ENCODE measurements at places on chromosomes 4 and X.
A peak's percentile ranks its signal among the peaks of the same experiment; 100 is the strongest.

DNA sequence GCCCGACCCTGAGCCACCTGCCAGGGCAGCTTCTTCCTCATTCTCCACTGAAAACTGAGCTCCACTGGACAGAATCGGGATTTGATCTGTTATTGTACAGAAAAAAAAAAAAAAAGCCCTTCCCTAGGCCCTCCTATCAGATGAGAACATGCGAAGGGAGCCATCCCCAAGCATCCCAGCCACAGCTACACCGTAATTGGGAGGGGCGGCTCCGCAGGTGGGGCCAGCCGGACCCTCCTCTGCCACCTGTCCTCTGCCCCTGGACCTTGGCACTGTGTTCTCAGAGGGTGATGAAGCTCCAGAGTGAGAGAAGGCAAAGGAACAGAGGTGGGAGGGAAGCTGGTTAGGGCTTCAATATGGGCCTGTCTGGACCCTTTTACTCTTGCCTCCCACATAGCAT is 240.0 kb upstream of the PSAPL1 start:
- DNase-seq = no peak

DNA sequence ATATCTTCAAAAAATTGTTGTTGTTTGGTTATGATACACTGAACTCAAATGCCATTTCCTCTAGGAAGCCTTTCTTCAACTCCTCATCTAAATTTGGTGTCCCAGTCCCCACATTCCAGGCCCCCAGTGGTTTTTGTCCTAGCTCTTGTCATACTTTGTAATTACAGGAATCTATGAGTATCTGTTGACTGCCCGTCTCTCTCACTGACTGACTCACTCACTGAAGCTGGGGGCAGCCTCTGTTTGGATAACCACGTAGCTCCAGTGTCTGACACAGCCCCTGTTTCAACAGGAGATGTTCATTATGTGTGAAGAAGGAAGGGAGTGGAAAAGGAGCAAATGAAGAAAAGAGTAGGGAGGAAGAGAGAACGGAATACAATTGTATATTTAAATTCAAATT is 284.1 kb upstream of the TENM3 start:
- DNase-seq = no peak

- peak; percentile 24 for DNase-seq
Observed at GRCh38 chrX:150897421-150898320, 797 bp downstream of the CD99L2 start.

DNA sequence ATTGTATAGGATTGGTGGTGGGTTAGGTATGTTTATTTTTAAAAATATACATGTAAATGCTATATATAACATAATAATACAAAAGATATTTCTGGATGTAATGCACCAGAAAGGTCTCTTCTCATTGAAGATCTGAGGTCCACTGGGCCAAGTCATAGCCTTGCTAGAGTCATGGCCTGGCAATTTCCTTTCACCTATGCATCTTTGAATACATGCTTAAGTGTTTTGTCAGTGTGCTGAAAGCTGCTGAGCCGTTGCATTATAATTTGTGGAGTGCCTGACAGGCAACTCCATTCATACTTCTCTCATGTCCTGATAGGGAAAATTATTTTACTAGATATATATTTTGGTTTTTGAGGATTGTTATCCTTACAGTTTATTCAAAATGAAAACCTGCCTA is 410.2 kb upstream of the CT83 start:
- no peak for DNase-seq

GRCh38 chrX:1883772-1884171 is 268.9 kb downstream of the ASMT start:
- no peak for DNase-seq

- DNase-seq = no peak
Observed at GRCh38 chr4:20839957-20840356, 139.7 kb downstream of the PACRGL start.

GRCh38 chrX:20011608-20012007 is 20.7 kb upstream of the BCLAF3 start:
- no peak for DNase-seq

- no peak for DNase-seq
Observed at GRCh38 chrX:110228453-110228852, 89.4 kb downstream of the AMMECR1 start.

GRCh38 chr4:73866246-73866645 is 2.9 kb upstream of the CXCL1 start:
- DNase-seq = no peak

DNA sequence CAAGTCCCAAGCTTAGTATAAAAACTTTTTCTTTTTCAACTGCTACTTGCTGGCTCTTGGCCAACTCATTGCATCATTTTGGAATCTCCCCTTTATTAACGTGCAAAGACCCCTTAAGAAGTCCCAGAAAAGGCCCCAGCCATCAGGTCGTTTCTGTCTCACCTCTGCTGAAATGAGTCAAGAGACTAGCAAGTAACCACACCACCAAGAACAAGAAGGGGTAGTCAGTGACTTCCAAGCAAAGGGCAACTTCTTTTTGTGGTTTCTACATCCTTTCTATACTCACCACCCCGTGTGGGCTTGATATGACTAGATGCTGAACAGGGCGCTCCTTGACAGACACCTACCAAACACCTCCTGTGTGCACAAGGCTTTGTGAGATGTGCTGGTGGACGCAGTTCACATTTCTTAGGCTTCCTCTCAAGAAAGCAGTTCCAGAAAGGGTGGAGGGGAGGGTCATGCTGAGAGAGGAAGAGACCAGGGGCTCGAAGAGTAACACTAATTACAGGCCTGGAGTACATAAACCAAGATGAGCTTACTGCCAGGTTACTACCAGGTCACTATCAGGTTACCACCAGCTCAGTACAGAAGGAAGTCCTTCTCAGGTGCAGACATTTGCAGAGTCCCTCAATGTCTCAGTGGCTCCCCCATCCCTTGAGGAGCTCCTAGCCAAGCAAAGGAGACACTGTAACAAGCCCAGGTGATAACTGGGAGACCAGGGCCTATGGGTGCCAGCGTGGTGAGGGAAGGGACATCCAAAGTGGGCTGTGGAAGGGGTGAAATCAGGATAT is 19.3 kb downstream of the JAKMIP1 start:
- peak; percentile 77 for DNase-seq

DNA sequence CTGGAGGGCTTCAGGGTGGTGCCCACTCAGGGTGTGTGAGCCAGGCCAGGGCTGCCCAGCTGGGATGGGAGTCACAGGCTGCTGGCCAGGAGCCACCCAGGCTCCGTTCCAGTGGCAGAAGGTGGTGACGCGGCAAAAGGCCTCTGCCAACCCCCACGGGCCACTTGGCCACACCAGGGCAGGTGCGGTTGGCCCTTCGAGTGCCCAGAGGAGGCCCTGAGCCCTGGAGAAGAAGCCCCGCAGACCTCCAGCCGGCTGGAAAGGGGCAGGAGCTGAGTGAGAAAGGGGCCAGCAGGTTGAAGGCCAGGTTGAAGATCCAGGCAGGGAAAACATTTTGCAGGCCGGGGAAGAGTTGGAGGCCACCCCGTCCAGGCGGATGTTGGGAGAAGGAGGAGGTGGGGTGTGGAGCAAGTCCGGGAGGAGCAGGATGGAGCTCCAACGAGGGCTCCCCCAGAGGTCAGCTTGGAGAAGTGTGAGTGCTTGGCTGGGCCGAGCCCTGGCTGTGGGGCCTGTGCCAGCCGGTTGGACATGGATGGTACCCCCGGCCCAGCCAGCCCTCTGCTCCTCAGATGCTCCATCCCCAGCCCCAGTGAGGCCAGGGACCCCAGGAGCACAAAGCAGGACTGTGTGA is 2.8 kb upstream of the CPLX1 start:
- no peak for DNase-seq

GRCh38 chrX:129585691-129586090 is 45.6 kb downstream of the OCRL start:
- DNase-seq = no peak

DNA sequence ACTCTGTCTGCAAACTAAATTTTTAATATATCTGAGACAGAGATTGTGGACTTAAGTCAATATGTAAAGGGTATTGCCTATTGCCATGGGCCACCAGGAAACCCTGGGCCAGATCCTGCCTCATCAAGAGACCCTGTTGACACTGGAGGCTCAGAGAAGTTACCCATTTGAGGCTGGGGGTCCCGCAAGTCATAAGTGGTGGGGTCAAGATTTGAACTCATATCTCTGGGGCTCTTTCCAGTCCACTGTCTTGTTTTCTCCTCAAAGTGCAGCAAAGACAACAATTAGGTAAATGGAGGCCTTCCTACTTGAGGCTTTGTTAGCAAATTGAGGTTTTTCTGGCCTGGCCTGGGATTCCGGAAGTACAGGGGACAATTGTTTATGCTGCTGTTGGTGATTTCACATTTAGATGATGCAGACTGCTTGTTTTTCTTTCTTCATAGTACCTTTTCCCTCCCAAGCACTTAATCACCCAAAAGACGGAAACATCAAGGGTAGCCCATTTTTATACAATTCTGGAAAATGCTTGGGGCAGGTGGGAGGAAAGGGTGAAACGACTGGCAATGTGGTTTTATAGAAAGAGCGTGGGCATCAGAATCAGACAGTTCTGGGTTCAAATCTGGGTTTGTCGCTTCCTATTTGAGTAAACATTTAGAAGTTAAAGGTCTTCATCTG is 160.0 kb downstream of the SMIM20 start:
- DNase-seq = no peak

DNA sequence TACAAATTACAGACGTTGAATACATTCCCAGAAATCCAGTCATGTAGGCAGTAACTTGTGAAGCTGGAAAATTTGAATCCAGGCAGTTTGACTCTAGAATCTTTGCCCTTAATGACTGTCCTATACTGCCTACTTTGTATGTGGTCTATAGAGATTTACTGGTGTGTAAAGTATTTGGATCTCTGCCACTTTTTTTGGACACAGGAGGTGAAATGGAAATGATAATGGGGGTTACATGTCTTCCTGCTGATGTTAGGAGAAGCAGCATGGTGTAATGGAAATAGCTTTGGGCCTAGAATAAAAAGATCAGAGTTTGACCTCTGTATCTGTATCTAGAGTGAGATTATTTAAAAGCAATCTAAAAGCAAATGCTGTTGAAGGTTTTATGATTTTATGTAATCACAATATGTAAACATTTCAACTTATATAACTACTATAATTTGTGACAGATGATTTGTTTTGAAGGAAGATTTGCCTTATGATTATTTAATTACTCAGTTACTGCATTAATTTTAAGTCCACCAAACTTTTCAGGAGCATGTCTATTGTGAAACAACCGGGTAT is 3.3 kb downstream of the COL4A5 start:
- no peak for DNase-seq

GRCh38 chrX:32137525-32137924 is 1065.7 kb upstream of the FTHL17 start:
- DNase-seq = no peak

- DNase-seq = no peak
Observed at GRCh38 chrX:10062352-10062751, 94.4 kb upstream of the CLCN4 start.

GRCh38 chr4:38785901-38786402 is 3.2 kb upstream of the TLR10 start:
- no peak for DNase-seq

- DNase-seq = no peak
Observed at GRCh38 chr4:110632506-110633357, 9.9 kb upstream of the PITX2 start.

DNA sequence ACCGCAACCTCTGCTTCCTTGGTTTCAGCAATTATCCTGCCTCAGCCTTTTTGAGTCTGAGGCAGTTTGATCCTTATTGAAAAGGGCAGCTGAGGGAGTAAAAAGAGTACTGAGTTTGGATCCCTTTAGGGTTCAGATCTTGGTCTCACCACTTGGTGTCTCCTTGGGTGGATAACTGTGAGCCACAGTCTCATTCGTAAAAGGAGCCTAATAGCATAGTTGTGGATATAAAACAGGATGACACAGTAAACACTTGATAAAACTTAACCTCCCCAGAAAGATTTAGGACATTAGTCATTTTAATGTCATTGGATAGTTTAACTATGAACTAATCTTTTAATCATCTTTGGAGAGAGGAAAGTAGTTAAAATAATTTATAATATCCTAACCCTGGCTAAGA is 173.0 kb downstream of the ANK2 start:
- DNase-seq = no peak

DNA sequence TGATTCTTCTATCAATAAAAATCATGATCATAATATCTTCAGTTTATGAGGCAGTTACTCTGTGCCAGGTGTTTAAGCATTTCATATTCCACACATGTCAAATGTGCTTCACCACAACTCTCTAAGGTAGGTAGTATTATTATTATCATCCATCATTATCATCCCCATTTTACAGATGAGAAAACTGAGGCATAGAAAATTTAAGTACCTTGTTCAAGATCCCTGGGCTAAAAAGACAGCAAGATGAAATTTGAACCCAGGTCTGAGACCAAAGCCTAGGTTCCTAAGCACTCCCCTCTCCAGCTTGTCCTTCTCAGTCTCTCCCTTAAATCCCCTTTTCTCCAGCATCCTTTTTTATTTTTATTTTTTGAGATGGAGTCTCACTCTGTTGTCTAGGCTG is 33.4 kb downstream of the SEPTIN6 start:
- no peak for DNase-seq

GRCh38 chr4:51831133-51831532 is 11.8 kb upstream of the DCUN1D4 start:
- DNase-seq = peak; percentile 53

- no peak for DNase-seq
Observed at GRCh38 chr4:110278127-110278526, 79.7 kb upstream of the ELOVL6 start.

DNA sequence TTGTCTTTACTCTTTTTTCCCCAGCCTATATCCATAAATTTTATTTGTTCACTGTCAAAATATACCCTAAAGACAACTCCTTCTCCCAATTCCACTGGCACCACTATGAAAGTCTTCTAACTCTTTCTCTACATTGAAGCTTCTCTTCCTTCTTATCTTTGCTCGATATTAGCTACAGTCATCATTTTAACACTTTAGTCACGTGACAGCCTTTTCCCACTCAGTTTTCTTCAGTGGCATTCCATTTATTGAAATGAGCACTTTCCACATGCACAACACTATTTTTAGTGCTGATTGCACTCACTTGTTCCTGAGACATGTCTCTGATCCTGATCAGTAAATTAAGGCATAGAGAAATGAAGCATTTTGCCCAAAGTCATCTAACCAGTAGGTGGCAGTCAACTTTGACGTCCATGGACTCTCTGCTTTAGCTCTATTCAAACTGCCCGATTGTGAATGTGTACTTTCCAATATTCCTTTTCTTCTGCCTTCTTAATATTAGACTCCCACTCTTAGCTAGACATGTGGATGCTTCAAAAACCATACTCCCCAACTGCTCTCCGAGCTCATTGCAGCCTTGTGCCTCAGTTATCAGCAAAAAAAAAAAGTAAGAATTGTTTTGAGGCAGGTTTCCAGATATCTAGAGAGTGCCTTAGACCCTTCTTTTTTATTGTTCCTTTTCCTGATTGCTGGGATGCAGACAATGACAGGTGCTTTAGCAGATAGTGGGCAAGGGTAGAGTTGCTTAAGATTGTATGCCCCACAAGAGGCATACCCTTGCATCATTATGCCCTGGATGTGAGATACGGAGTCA is 394.4 kb upstream of the ADGRL3 start:
- no peak for DNase-seq

- no peak for DNase-seq
Observed at GRCh38 chrX:149950681-149951080, 12.4 kb upstream of the EOLA2 start.
